ENCODE measurements at places on chromosomes 3 and 15.

GRCh38 chr15:90595763-90596155 lies 66.0 kb downstream of the CRTC3 start:
- no peak for DNase-seq

DNA sequence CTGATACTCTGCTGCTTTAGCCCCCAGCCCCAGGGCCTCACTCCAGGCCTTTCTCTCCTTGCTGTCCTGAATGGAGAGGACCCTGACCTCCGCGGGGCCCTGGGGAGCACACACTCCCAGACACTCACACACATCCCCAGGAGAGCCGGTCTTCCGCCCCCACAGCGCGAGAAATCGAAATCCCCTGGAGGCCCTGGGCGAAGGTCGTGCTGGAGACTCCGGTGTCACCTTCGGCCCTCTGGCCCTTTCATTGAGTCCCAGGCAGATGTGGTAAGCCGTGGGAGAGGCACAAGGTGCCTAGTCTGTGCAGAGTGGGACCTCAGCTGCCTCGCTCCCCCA lies 848 bp upstream of the GOLGA8B start:
- no peak for DNase-seq

GRCh38 chr3:113496924-113497323 lies 18.0 kb downstream of the SPICE1 start:
- DNase-seq, result no peak

DNA sequence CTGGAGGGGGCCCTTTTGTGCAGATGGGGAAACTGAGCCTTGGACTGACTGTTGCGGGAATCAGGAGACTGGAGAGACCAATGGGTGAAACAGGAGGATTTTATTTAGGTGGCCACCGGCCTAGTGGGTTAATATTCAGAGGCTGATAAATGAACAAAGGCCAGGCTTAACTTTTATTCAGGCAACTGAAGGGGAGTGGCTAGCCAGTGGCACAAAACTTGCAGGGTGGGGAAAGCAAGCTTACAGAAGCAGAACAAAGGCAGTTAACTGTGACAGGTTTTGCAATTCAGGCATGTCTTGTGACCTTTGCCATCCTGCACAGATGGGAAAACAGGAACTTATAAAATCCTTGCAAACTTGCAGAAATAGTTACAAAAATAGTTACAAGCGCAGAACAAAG lies 24.9 kb upstream of the ACAD9 start:
- no peak for DNase-seq

- no peak for DNase-seq
These were observed 39.1 kb downstream of the SLC9A9 start for GRCh38 chr3:143809121-143809621.

DNA sequence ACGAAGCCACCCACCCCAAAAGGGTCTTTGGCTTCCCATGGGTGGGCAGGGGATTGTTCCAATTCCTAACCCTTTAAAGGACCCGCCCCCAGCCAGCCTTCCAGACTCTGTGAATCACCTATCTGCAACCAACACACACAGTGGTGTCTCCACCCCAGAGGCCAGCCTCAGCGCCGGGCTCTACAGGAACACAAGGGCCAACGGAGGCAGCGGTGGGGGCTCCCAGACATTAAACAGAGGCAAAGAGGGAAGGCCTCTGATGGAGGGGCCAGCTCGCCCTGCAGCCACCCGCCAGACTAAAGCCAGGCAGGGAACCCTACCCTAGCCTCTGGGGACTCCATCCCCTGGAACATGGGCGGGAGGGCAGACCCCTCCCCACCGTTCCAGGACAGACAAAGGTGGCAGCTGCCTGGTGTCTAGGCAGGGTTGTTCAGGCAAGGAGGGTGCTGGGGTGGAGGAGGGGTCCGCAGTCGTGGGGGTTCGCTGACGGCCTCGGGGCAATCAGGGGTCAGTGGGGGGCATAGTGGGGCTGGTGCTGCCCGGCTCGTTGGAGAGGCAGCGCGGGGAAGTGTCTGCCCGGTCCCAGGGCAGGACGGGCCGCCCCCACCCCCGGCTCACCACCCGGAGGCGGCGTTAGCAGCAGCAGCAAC lies 448 bp downstream of the SHISA5 start:
- no peak for DNase-seq

- DNase-seq, result no peak
These were observed 109.6 kb downstream of the FAM174B start for GRCh38 chr15:92545996-92546395.

GRCh38 chr15:62124176-62124972 lies 40.7 kb downstream of the C2CD4B start:
- no peak for DNase-seq

DNA sequence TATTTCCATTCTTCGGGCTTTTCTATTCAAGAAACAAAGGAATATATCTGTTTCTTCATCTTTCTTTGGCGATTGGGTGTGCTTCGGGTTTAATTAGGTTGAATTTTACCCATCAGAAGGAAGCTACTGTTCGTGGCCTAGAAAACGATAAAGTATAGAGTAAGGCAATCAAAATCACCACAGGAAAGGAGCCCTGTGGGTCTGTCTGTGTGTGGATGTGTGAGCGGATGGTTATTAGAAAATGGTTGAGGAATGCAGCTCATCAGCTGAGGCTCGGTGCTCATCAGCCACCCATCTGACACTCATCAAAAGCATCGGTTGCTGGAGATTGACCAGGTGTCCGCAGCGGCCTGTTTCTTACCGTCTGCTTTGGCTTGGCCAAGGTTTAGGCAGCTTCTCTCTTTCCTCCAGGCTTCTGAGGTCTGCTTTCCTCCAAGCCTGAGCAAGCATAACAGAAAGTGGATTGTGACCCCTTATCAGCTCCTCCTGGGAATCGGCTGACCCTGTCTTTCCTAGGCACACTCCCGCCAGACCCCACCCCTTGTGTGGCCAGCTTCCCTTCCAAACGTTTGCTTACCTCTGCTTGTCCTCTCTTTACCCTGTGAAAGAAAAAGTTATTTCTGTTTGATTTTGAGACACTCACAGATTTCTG lies 17.6 kb upstream of the ISLR start:
- no peak for DNase-seq

DNA sequence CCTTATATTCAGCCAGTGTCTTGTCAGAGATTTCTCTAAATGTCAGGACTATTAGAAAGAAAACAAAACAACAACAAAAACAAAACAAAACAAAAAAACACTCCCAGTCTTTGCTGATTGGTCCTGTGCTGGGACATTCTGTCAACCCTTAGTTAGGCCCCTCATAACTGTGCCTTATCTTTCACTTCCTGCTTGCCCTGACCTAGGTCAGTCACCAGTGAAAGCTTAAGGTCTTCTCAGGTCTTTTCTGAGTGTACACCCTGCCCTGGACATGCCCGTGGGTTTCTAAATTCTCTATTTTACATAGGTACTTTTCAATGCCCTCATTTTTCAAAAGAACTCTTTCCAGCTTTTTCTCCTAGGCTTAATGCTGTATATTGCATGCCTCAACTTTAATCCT lies 454.1 kb downstream of the GRM7 start:
- no peak for DNase-seq

- DNase-seq, result no peak
These were observed 85.1 kb upstream of the C2CD4B start for GRCh38 chr15:62250186-62250585.

DNA sequence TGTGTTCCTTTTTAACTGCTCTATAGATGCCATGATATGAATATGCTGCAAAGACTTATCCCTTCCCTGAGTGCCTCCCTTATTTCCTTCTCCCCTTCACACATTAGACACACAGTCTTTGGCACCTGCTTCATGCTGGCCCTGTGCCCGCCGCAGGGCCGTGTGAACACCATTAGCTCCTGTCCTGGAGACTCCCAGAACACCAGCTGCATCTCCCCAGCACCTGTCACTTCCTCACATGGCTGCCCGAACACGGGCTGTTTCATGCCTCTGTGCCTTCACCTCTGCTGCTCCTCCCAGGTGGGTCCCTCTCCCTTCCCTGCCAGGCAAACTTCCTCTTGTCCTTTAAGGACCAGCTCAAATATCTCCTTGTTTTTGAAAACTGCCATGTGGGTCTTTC lies 40.5 kb upstream of the SEC13 start:
- DNase-seq, result peak; percentile 80

- no peak for DNase-seq
These were observed 86.3 kb upstream of the ATP13A5 start for GRCh38 chr3:193464889-193465288.

- DNase-seq, result no peak
These were observed 679.0 kb upstream of the DPPA4 start for GRCh38 chr3:110016235-110016815.

DNA sequence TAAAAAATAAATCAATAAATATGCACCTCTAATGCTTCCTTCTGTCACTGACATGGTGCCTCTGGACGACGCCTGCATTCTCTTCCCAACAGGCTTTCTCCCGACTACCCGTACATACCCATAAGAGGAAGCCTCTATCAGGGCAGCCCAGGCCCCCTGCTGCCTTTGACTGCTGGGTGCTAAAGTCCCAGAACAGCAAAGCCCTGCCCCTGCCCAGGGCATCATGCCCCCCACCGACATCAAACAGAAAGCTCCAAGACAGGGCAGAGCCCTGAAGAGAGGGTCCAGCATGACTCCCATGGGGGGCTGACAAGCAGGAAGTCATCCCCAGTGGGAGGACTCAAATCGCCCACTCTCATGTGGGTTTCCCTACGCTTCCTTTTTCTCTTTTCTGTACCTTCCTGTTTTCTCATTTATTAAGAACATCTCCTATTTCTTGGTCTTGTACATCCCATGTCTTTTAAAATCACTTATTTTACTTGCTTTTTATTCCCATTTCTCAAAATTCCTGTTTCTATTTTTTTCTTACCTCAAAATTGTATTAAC lies 23.4 kb downstream of the XPC start:
- DNase-seq, result no peak

- no peak for DNase-seq
These were observed 617.5 kb upstream of the CCDC54 start for GRCh38 chr3:106759731-106760130.

- DNase-seq, result no peak
These were observed 148.1 kb downstream of the WDR72 start for GRCh38 chr15:53611145-53611920.

DNA sequence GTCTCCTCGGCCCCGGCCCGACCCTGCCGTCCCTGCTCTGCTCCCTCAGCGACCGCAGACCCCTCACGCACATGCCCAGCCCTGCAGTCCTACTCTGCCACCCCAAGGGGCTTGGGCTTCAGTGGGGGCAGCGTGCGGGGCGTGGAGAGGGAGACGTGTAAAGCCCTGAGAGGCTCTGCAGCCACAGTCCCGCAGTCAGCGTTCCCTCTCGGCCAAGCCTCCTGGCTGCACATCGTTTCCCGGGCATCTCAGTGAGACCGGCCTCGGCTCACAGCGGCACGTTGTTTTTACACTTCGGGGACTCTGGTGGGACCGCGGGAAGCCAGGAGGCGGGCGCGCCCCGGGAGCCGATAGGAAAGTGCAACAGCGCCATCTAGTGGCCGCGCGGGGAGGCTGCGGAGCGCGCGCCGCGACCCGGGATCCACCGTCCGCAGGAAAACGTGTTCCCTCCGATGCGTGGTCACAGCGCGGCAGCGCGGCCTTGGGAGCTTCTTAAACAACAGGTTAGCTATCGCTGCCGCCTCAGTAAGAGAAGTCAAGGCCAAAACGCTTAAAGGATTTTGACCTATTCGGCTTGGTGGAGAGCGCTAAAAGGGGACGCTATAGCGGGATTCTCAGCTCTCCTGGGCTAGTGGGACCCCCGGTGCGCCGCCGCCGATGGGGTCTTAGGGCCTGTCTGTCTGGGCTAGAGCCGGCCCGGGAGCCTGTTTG lies 226.8 kb upstream of the IGF1R start:
- DNase-seq, result peak; percentile 24

DNA sequence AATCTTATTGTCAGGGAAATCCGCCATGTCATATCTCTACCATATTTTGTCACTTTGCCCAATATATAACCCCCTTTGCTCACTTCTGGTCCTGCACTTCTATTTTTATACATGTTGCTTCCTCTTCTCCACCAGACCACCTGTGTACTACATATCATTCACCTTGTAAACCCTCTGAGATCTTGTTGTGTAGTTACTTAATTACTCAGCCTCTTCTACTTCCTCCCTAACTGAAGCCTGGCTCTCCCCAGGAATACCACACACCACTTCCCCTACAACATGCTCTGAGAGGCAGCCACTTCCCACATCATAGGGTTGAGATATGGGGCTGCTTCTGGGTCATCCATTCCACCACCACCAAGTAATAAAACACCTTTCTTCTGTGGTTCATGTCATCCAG lies 10.0 kb downstream of the HEXA start:
- no peak for DNase-seq

GRCh38 chr3:131353986-131354385 lies 27.6 kb upstream of the NUDT16 start:
- no peak for DNase-seq

- no peak for DNase-seq
These were observed 4.3 kb downstream of the TMPRSS7 start for GRCh38 chr3:112038863-112039262.

DNA sequence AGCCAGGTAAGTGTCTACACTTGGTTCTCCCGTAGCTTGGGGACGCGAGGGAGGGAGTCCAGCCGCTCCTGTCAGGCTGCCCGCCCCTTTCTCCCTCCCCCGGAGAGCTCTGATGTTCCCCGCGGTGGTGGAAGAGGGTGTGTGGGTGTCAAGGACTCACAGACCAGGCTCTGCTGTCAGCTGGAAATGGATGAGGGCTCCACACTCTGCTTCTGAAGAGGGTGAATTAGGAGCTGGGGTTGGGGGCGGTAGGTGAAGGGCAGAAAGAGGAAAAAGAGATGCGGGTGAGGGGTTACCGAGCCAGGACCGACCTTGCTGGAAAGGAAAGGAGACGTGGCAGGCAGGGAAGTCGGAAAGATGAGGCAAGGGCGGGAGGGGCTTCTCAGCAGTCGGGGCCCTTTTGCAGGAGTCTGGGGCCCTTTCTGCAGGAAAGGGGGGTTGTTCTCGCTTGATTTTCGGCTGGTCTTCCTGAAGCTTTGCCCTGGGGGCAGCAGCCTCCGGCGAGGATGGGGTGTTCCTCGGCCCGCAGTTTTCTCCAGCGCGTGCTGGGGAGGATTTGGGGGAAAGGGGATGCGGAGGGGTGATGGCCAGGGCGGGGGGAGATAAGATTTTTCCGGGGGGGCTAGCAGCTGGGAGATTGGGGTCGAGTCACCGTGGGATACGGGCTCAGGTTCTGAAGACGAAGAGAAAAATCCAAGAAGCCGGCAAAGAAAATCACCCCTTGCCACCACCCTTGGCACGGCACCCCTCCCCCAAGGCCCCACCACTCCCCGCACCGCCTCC lies 602 bp upstream of the BAHD1 start:
- DNase-seq, result peak; percentile 1

GRCh38 chr3:138640537-138640936 lies 32.0 kb downstream of the FAIM start:
- no peak for DNase-seq

- DNase-seq, result no peak
These were observed 183.3 kb upstream of the ADAMTS9 start for GRCh38 chr3:64870876-64871646.

DNA sequence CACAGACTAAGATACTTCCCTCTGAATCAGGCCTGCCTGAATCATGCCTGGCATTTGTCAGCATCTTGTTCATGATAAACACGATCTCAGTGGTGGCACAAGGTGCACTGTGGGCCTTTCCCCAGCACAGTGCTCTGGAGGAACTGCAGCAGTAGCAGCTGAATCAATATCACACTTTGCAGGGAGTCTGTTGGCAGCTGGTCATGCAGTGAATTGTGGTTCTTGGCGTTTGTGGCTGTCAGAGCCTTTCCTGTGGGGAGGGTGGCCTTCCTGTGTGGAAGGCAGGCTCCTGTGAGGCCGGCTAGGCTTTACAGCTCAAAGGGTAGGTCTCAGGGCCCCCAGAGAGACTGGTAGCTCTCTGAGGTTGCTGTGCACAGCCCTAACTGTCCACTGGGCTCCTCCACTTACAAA lies 54.4 kb upstream of the TLE3 start:
- peak; percentile 39 for DNase-seq
